Peyer's patch (tissue), 4 donors: ENCODE measurements at places on chromosomes 4 and X.

- no peak for DNase-seq
Measured at GRCh38 chr4:119210775-119211174, 1.7 kb upstream of the USP53 start.

GRCh38 chr4:153233761-153234371 is 29.6 kb downstream of the TRIM2 start:
- no peak for DNase-seq

GRCh38 chr4:137194670-137195069 is 337.6 kb downstream of the PCDH18 start:
- DNase-seq = no peak

DNA sequence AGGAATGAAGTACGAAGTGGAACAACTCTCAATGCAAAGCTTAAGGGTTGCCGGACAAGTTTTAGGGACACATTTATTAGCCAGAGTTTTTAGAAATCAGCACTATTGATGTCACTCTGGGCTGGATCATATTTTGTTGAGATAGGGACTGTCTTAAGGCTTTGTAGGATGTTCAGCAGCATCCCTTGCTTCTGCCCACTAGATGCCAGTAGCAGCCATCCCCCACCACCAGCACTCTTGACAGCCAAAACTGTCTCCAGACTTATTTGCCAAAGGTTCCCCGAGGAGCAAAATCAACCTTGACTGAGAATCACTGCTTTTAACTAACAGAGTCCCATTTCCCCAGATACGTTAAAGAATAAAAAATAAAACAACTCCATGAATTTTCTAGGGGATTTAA is 1497.3 kb downstream of the STIM2 start:
- DNase-seq = no peak

- no peak for DNase-seq
Measured at GRCh38 chr4:87895964-87896621, 63.3 kb downstream of the MEPE start.

- DNase-seq = no peak
Measured at GRCh38 chrX:19630228-19630627, 114.9 kb upstream of the MAP3K15 start.
